ENCODE measurements at places on chromosomes 1 and 21.

- DNase-seq, result no peak
Observed at GRCh38 chr21:14900611-14901010, 164.2 kb downstream of the NRIP1 start.

- no peak for DNase-seq
Observed at GRCh38 chr1:43314233-43314632, 13.5 kb downstream of the TIE1 start.

GRCh38 chr1:153649863-153650235, 8.7 kb upstream of the SNAPIN start:
- DNase-seq, result no peak

GRCh38 chr1:12697397-12697796, 18.5 kb upstream of the AADACL3 start:
- DNase-seq, result no peak

GRCh38 chr1:168970926-168971659, 135.4 kb upstream of the ATP1B1 start:
- no peak for DNase-seq

DNA sequence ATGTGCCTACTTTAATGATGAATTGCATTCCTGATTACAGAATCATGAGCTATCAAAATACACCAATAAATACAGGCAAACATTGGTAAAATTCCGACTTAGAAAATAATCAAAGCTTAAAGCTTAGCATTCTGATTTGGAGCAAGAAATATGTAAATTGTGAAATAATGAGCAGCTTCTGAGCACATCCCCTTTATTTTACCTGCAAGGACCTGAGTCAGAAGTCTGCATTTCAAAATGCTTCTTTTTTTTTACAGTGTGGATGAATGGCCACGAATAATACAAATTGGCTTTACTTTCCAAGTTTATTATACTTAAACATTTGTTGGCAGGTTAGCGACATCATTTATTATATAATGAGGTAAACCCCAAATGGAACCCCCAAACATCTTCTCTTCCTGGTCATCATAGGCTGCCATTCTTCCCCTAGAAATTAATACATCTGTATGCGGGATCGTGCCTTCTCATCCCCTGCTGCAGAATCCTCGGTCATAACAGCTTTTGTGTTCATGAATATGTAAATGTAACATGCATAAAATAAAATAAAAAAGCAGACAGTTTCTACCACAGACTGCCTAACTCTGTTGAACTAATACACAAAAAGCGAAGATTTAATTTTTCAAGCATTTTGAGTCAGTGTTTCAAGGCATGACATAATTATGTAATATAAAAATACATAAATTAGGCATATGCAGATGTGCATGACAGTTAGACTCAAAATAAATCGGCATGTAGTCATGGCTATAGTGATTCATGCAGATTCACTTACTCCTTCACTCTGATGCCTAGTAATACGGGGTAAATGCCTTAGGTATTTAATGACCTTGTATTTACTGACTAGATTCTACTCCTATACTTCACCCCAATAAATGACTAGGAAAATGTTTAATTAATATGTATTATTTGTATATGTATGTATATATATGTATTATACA, 339.7 kb downstream of the USP25 start:
- no peak for DNase-seq

DNA sequence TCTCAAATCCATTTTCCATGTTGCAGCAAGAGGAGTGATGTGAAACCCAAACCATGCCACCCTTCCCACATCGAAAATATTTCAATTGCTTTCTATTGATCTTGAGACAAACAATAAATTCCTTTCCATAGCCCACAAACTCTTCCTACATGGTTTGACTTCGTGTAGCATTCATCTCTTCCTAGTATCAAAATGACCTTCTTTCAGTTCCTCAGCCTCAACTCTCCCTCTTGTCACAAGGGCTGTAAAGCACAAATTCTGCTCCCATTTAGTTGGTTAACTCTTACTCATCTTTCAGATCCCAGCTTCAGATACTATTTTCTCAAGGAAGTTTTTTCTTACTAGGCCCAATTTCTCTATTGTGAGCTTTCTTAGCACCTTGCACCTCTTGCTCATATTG, 99.0 kb downstream of the ZNF281 start:
- DNase-seq, result no peak

DNA sequence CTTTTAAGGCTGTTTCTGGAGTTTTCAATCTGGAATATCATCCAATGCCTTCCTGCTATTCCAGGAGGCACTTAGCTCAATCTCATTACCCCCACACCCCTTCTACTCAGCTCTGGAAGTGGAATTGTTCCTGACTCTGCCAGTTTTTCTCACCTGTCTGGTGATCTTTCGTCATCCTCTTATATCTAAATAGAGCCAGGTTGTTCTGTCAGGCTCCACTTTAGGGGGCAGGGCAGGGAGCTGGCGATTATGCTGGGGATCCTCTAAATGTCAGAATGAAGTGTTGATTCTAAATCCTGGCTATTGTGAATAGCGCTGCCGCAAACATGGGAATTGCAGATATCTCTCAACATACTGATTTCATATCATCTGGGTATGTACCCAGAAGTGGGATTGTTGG, 63.6 kb upstream of the ETV3 start:
- DNase-seq, result no peak

GRCh38 chr1:2976180-2976562, 45.1 kb upstream of the ACTRT2 start:
- DNase-seq, result no peak

DNA sequence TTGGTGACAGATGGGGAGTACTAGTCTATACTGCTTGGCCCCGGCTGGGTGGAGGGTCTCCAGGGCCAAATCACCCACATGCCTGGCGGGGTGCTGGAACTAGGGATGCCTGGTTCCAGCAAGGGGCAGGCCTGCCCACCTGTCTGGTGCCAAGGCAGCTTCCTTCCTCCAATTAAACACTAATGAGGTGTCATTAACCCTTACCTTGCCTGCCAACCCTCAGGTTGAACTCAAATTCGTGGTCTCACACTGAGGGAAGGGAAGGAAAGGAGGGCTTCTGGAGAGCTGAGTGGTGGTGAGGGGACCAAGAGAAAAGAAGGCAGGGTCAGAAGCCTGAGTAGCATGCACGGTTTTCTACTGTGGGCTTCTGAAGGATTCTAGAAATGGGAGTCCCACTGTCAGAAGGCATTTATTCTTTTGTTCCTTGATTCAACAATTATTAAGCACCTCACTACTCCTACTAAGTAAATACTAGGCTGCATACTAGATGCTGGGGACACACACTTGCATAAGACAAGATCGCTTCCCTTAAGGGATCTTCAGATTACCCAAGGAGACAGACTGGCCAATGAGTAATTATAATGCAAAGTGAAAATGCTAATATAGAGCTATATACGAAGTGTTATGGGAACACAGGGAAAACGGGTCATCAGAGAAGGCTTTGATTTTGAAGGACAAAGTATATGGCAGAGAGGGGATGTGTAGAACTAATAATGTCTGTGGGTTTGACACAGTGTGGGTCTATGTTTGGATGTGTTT, 5.9 kb upstream of the EFNA3 start:
- no peak for DNase-seq

DNA sequence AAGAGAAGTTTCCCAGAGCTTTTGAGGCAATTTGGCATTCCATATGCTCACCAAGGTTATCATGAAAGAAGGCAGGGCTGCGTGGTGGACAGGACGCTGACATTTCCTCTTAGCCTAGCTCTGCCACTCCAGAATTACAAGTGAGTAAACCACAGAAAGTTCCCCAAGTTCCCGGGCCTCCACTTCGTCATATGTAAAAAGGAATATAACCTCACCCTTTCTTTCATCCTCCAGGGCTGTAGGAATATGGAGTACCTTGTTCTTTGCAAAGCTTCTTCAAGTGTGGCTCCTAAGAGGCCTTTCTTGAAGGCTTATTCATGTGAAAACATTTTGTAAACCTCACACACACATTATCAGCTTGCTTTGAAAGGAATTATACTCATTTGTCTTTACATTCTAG, 210.2 kb downstream of the GREM2 start:
- DNase-seq, result no peak

DNA sequence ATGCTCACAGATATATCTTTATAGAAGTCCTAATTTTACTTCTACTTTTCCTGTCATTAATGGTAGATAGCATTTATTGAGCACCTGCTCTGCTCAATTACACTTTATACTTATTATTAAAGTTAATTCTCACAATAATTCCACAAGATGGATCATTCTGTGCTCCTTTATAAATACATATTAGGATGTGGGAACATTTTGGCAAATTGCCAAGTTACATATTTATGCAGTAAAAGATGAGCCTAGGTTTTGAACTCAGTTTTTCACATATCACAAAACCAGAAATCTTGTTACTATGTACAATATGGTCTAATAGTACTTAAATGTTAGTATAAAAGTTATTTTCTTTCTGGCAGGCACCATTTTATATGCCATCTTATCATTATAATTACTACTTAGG, 895.0 kb upstream of the B3GALT2 start:
- DNase-seq, result no peak

DNA sequence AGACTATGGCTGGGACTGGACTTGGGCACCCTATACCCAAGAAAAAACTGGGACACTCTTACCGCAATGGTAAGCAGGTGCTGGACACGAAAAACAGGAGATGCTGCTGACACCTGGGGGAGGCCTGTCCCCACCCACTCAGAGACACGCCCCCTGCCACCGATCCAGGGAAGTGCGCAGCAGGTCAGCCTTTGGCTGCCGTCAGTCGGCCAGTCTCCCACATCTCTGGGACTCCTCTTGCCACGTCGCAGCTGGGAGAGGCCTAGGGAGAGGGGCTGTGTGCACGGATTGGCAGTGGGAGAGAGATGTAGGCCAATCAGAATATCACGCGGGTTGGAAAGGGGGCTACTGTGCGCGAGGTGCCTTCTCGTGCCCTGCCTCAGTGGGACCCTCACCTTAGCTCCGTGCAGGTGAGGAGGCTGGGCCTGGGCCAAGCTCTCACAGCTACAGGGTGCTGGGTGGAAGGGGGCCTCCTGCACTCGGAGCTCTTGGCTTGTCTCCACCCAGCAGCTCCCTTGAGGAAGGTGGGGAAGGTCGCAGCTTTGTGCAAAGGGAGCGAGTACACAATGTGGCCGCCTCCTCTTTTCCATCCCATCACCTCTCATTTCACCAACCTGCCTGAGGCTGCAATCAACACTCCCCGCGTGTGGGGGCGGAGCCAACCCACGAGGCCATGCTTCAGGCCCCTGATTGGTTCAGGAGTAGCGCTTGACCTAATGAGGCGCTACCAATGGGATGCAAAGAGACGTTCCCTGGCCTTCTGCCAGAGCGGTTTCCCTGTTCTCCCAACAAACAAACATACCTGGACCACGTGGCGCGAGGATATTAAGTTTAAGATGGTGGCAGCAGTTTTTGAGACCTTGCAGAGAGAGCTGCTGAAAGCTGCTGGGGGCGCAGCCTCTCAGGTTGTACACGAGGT, 25.7 kb upstream of the LDLRAP1 start:
- DNase-seq, result no peak

DNA sequence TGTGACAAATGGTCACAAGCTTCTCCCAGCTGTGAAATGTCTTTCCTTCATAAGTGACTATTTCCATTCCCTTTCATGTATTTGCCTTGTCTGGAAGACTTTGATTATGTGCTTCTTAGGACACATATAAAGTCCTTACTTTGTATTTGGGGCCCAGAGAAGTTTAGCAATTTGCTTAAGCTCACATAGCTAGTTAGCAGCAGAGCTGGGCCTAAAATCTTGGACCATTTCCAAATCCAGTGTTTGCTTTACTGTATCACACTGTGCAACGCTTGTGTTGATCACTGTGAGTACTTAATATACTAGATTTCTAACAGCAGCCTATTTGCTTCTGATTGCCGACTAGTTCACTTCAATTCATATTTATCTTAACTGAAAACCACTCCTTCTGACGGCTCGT, 2.2 kb upstream of the KCNA3 start:
- peak; percentile 44 for DNase-seq

DNA sequence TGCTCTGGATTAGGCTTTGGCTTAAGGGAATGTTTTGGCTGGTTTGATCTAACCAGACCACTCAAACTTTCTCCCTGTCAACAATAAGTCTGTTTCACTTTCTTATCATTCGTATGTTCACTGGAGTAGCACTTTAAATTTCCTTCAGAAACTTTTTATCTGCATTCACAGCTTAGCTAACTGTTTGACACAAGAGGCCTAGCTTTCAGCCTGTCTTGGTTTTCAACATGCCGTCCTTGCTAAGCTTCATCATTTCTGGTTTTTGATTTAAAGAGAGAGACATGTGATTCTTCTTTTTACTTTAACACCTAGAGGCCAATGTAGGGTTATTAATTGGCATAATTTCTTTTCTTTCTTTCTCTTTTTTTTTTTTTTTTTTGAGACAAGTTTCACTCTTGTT, 14.9 kb upstream of the CYB5R1 start:
- DNase-seq, result no peak

DNA sequence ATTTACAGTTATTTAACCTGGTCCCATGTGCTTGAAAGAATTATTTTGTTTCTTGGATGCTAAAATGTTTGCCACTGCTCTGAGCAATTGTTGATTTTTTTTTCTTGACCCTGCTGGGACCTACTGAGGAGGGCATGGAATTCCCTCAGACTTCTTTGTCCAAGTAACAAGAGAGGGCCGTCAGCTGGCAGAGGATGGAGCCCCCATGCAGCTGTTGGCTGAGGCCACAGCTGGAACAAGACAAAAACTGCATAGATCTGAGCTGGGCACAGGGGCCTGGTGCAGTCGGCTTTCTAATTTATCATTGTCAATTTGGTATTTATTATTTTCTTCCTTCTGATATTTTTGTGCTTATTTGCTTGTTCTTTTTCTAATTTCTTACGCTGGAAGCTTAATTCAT, 39.6 kb upstream of the ABCG1 start:
- no peak for DNase-seq

DNA sequence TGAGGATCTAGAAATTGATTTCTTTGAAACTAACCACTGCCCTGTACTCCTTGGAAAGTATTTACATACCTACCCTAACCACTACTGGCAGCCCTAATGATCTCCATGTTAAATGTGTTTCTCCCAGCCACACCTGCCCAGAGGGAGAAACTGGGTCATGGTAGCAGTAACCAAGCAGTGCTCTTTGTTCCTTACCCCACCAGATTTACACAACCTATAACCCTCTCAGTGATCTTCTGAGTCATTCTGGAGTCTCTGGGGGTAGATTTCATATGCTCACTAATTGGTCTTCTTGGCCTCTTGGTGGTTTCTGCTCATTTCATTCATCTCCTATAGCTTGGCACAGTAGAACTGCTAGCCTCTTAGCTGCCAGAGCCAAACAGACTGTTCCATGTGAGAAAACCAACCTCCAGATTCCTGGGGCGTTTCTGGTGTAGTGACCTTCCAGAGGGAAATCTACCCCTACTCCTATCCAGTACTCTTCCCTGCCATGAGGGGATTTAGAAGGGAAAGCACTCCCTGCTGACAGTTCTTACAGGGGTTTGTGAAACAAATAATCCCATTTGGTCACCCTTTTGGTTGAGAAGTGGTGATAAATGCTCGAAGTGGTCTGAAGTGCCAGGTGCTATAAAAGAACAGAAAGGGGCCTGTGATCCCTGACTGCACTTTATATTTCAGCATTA, 36.2 kb upstream of the LRIG2 start:
- DNase-seq, result no peak

- no peak for DNase-seq
Observed at GRCh38 chr1:4149831-4150230, 249.8 kb upstream of the C1orf174 start.
